Subcutaneous preadipocyte (primary cell): ENCODE measurements at places on chromosomes 7 and 10. TPM values are rescaled to one million over a fixed set of nuclear protein-coding genes. Genes with fewer than 3 reads are reported as not detected.

Gene PLCE1
- 0.59 and 1.1 TPM in 2 replicates for total RNA-seq

Gene TUBAL3
- total RNA-seq: not detected in 2 replicates

Gene OSBPL3
- total RNA-seq: 20.6 and 36.8 TPM in 2 replicates

Gene SFTPA2
- total RNA-seq: not detected in 2 replicates

Gene MINDY4
- total RNA-seq: 14.7 and 17.0 TPM in 2 replicates

Gene GRM3
- not detected in 2 replicates for total RNA-seq

Gene CHAT
- not detected in 2 replicates for total RNA-seq

Gene TMEM196
- total RNA-seq: not detected in 2 replicates

Gene HOXA13
- 0.20 and 0.37 TPM in 2 replicates for total RNA-seq

Gene SLC26A3
- total RNA-seq: not detected in 2 replicates

Gene TMEM229A
- not detected in 2 replicates for total RNA-seq
